Activated CD8-positive, alpha-beta T cell treated with anti-CD3 and anti-CD28 coated beads, Interleukin-2, amount 10 ng/mL, durations not matched to agents 7 days and 5 days (primary cell): ENCODE measurements at places on chromosomes 4 and X.

GRCh38 chr4:72186714-72187113, 154.9 kb downstream of the NPFFR2 start:
- no peak for DNase-seq

GRCh38 chrX:45709381-45709780, 508.7 kb upstream of the DIPK2B start:
- no peak for DNase-seq

- no peak for DNase-seq
Measured at GRCh38 chrX:18931972-18932371, 51.9 kb downstream of the PHKA2 start.

DNA sequence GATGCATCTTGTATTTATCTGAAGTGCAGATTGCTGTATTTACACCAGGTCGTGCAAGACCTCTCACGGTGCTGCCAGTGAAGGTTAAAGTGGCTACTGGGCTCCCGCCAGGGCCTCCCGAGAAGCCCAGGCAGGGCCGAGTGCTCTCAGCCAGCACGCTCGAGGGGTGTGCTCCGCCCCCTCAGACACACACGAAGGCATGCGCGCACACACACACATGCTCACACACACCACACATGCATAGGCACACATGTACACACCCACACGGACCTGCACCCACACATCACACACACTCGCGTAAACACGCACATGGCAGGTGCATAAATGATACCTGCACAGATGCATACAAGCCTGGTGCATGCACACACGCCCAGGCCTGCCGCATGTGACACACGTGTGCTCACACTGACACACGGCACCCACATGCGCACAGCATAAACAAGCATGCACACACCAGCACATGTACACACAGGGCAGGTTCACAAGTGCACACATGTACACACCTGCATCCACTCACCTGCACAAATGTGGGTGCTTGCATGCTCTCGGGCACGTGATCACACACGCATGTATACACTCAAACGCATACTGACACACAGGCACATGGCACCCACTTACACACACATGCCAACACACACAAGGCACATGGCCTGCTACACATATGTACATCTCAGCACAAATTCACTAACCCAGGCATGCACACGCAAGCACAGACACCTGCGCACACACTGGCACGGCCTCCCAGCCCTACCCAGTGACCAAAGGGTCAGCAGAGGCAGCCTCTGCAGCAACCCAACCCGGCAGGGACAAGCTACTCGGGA, 71.6 kb downstream of the FAM53A start:
- no peak for DNase-seq

DNA sequence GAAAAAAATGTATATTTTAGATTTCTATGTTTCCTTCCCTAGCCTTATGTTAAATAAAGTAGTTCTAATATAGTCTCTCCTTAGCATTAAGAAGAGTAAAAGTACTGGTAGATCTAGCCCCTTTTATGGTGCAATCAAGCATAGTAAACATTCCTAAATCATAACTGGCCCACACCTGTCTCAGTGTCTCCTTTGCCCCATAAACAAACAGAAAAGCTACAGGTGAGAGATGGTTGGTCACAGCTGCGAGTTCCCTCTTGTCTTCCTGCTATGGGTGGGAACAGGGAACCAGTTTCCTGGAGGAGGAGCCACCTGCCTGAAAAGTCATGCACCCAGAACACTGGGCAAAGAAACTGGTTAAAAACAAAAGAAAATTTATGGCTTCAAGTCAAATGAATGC, 16.6 kb downstream of the SOWAHB start:
- DNase-seq = no peak

DNA sequence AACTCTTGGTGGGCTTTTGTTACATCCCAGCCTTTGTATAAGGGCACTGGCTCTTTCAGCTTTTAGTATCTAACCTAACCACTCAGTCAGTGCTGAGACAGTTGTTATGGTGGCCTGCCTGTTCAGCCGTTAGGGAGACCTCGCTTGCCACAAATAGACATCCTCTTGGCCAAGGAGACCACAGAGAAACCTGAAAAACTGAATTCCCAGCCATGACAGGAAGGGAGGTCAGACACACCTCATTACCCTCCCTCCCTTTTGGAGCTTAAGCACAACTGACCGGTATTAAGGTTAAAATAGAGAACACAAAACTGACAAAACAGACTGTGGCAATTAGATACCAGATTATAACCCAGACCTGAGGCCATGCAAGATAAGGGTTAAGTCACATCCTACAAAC, 1639.3 kb downstream of the RPA4 start:
- no peak for DNase-seq

DNA sequence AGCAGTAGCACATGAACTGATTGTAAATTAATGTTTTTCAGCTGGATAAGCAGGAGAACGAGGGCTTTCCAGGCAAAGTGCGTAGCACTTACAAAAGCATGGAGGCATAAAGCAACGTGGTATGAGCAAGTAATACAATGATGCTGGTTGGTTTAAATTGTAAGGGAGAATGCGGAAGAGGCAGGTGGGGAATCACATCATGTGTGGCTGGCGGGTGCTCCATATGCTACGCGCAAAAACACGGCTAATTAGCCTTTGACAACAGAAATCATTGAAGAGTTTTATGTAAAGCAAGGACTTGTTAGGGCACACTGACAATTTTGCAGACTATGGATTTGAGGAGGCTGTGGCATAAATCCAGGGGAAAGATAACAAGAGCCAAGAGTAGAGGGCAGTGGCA, 14.6 kb downstream of the SYTL4 start:
- DNase-seq = no peak

GRCh38 chrX:31323658-31324057, 251.8 kb upstream of the FTHL17 start:
- DNase-seq = no peak
